ENCODE measurements at places on chromosomes 16 and 17.

- DNase-seq: no peak
Observed at GRCh38 chr17:37699285-37699973, 45.4 kb downstream of the HNF1B start.

DNA sequence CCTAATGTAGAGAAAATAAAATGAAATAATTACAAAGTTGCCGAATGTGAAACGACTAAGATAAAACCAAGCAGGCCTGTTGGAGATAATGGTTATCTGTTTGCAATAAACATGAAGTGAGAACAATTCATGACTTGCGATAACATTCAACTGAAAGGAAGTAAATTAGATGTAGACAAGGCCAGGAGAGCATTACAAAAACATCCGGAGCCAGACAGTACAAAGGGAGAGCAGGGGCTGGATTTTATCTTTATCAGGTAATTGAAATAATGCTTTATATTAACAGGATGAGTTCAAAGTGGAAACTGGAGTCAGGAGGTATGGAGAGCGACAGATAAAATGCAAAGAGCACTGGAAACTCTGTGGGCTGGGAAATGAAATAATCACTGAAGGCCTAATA lies 265.6 kb upstream of the GOT2 start:
- no peak for DNase-seq

DNA sequence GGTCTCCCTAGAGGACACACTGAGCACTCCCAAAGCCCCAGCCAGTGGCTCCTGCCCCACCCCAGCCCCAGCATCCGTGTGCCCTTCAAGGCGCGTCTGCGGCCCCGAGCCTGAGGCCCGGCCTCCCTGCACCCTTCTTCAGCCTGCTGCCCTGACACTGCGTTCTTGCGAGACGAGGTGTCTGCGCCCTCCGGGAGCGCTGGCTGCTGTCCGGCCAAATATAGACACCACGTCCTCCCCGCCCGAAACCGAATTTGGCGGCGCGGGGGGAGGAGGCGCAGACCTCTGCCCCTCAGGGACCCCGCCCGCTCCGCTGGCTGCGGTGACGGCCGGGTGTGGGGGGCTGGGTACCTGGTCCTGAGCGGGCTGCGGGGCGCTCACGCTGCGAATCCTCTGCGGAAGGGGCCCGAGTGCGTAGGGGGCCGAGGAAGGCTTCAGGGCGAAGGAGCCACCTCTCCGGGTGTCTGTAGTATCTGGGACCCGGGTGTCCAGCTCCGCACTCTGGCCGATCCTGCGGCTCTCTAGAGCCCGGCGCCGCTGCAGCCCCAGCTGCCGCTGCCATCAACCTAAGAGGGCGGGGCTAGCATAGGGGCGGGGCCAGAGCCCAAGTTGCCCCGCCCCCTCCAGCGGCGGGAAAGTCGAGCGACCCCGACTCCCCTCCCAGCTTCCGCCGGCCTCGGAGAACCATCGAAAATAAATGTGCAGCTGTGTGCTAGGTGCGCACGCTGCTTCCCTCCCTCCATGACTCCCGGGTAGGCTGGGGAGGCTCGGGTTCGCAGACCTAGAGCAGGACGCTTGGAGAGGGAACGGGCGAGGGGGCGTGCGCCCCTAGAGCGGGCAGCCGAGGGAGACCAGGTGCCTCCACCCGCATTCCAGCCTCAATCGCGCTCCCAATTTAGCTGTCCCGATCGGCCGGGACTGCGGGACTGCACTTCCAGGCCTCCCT lies at the start of gene CORO6:
Gene CORO6, minus strand, starts transcription at position 576 of the 946 bp plus-strand sequence. CDS start 1,491 bp downstream, outside the sequence.
- DNase-seq: peak; percentile 91

DNA sequence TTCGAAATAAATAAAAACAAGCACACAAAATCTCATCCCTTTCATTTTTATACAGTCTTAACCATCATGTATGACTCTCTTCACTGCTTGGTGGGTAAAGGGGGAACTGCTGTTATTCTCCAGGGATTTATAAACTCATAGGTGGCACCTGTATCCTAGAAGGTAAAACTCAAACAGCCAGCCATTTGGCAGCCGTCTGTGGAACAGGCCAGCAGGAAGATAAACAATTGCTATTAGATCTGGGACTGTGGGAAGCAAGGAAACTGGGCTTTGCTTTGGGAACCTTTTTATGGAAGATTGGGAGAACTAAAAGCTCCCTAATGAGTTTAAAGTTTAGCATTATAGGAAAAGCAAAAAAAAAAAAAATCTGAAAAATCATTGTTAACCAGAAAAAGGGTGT lies 126.0 kb downstream of the TANGO6 start:
- DNase-seq: no peak

GRCh38 chr16:84937196-84938005 lies 73.9 kb downstream of the ZDHHC7 start:
- no peak for DNase-seq

- DNase-seq: no peak
Observed at GRCh38 chr16:52383119-52383518, 163.8 kb downstream of the TOX3 start.

GRCh38 chr16:19804538-19805323 lies 79.9 kb downstream of the GPRC5B start:
- peak; percentile 43 for DNase-seq

DNA sequence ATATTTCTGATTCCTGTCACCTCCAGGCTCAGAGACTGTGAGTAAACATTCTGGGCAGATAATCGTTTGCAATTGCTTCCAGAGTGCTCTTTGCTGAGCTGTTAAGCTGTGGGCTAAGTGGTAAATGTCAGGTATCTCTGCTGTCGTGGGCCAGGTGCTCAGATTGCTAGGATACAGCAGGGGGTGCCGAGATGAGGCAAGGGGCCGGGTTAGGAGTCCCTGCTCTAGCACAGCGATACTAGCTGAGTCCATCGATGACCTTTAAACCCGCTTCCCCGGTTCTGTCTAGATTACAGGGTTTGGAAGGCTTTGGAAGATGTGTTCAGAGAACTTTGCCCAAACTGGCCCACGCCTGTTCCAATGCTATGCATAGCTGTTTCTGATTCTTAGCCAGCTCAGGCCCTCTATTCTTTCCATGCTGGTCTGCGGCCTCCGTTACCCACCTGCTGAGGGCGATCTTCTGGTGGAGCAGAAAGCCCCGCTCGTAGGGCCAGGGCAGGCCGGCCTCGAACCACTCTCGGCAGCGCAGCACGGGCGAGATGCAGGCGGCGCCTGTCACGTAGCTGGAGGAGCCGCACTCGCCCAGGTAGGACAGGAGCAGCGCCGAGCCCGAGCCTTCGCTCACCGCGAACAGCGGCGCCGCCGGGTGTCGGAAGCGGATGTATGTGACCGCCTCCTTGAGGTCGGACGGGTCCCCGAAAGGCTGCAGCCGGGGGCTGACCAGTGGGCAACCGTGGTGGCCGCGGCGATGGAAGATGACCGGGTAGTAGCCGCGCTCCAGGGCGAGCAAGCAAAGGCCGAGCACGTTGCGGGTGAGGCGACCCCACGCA lies 979 bp downstream of the ABHD15 start:
- peak; percentile 82 for DNase-seq

DNA sequence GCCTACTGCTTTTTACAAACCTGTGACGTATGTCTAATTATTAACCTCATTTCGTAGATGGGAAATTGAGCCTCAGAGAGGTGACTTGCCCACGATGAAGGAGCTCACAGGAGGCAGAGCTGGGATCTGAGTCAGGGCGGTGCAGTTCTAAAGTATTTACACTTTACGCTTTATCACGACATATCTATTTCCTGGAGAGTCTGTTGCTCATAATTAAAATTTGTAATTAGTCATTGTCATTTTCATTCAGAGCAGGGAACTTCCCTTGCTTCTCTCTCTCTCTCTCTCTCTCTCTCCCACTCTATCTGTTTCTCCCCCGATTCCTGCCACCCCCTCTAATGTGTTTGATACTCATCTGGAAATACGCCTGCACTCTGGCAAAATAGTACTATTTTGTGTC lies 5.9 kb downstream of the SLC5A11 start:
- DNase-seq: no peak

DNA sequence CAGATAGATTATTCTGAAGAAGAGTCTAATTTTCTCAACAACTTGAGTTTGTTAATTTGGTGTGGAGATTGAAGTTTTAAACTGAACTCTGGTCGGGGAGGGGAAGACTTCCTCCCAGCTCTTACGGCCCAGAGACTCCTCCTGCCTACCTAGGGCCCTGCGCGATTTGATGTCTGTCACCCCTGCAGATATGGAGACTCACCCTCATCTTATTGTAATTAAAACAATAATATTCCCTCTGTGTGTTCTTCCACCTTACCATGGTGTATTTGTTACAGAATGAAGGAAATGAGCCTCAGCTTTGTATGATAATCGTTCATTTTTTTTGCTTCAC lies 184.4 kb upstream of the CACNG5 start:
- no peak for DNase-seq

DNA sequence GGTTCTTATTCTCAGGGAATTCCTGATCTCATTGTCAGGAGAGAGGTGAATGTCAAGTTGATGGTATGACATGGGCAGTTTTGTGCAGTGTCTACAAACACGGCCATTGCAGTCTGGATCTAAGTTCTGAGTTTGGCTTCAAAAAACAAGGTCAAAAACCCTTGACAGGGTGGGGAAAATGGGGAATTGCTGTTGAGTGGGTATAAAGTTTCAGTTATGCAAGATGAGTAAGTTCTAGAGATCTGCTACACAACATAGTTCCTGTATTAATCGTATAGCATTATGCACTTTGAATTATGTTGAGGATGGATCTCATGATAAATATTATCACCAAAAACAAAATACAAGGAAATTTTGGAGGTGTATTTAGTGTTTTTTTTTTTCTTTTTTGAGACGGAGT lies 36.6 kb upstream of the CARMIL2 start:
- no peak for DNase-seq

- DNase-seq: no peak
Observed at GRCh38 chr16:88353691-88354090, 29.1 kb upstream of the ZNF469 start.

- DNase-seq: peak; percentile 37
Observed at GRCh38 chr17:22286337-22287041, 594.2 kb downstream of the KCNJ18 start.

- DNase-seq: peak; percentile 91
Observed at GRCh38 chr17:78970834-78971755, 8.6 kb downstream of the LGALS3BP start.

GRCh38 chr16:10644092-10644491 lies 50.6 kb downstream of the TEKT5 start:
- no peak for DNase-seq

- DNase-seq: peak; percentile 90
Observed at GRCh38 chr16:79390481-79391051, 210.0 kb downstream of the MAF start.

Data from islet precursor cell (in vitro differentiated cells).